ENCODE measurements at places on chromosomes 2 and 18.

DNA sequence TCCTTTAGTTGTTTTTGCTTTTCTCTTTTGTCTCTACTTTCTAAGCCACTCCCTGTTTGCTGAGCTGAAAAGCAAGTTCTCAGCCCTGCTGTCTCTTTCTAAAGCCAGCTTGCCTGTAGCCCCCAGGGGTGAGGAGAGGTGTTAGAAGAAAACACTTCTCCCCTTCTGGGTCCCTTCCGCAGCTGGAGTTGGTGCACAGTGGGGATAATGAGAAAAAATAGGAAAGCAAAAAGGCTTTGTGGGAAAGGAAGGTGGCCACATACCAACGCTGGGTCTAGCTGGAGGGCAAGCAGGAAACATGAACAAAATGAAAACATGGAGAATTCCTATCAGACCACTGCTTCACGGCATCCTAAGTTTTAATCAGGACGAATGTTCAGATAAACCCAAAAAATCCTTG lies 15.5 kb upstream of the SLC20A1 start:
- no peak for DNase-seq

DNA sequence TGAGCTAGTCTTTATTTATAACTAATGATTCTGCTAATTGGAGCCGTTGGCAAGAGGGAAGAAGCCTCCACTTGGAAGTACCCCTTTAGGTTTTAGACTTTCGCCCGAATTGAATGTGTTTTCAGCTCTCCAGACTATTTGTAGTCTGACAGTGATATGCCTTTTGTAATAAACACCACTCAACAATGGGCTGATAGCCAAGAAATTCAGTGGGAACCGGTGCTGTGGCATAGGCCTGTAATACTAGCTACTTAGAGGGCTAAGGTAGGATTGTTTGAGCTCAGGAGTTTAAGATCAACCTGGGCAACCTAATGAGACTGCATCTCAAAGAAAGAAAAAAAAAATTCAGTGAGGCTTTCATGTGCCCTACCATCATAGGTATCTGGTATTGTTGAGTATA lies 13.6 kb upstream of the ZSCAN30 start:
- DNase-seq: no peak

GRCh38 chr2:206557321-206557720 lies 85.0 kb upstream of the FAM237A start:
- DNase-seq: no peak

- DNase-seq: no peak
Measured at GRCh38 chr18:39053571-39053970, 1488.0 kb upstream of the CELF4 start.

- peak; percentile 12 for DNase-seq
Measured at GRCh38 chr2:238130111-238130695, 8.3 kb upstream of the KLHL30 start.

GRCh38 chr2:121043061-121043826 lies 241.8 kb downstream of the TFCP2L1 start:
- no peak for DNase-seq

DNA sequence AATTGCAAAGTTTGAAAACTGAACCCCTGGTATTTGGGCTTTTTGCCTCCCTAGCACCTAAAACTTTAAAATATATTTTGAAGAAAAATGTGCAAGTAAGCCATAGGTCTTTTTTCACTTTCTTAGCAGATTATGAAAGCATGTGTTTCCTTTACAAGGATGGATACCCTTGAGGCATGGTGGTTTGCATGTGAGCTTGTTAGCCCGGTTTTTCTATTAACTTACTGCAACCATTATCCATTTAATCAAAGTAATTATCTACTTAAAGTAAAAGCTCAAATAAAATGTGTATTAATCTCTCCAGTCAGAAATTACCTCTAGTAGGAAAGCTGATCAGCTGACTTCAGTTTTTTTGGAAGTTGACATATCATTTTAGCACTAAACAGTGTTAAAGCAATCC lies 140.6 kb downstream of the EML6 start:
- no peak for DNase-seq

DNA sequence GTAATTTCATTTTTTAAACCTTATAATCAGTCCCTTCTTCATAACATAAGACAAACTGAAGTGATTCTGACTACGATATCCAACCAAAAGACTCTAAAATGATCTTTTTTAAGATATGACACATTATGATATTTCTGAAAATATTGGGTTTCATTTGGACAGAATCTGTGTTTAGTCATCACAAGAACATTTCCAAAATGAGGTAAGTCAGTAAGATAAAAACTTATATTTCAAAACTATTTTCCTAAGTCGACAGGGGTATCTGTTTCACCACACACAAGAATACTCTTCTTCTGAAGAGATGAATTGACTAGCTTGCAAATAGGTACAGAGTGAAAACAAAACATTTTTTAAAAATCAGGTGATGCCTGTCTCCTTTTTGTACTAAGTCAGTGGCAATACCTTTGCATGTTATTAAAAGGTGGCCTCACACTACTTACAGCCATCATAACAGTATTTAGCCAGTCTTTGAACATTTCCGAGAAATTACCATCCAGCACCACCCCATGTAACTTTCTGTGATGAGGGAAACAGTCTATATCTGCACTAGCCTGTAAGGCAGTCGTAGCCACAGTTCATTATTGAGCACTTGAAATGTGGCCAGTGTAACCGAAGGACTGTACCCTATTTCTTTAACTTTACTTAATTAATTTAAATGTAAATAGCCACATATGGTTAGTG lies 13.5 kb downstream of the STK39 start:
- DNase-seq: no peak

- DNase-seq: no peak
Measured at GRCh38 chr18:55224086-55224625, 264.9 kb upstream of the CCDC68 start.

- no peak for DNase-seq
Measured at GRCh38 chr2:10883066-10883465, 28.7 kb upstream of the KCNF1 start.
